ENCODE measurements at places on chromosomes 4 and X.

DNA sequence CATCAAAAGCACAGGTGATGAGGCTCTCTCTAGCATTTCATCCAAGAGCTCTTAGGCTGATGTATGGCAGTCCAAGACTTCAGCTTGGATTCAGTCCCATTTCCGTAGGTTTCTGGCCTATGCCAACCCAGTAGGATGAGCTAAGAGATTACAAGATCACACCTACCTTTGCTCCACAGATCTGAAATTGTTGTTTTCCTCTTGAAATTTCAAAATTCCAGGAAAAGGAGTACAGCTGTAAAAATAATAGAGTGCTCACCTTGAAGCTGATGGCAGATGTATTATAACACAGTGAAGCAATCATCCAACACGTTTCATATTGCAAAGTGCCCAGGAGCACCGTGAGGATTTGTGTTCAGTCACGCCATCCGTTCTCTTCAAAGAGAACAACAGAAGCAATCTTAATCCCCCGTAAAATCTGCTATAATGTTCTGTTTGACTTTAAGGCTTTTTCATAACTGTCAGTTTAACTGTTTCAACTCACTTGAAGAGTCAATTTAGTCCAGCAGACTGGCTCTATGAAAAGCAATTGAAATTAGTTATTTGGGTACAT lies 137.5 kb downstream of the CPE start:
- DNase-seq = no peak

GRCh38 chr4:66032571-66032970 lies 362.3 kb upstream of the EPHA5 start:
- DNase-seq = no peak

GRCh38 chr4:42478946-42479345 lies 81.7 kb downstream of the SHISA3 start:
- DNase-seq = no peak

DNA sequence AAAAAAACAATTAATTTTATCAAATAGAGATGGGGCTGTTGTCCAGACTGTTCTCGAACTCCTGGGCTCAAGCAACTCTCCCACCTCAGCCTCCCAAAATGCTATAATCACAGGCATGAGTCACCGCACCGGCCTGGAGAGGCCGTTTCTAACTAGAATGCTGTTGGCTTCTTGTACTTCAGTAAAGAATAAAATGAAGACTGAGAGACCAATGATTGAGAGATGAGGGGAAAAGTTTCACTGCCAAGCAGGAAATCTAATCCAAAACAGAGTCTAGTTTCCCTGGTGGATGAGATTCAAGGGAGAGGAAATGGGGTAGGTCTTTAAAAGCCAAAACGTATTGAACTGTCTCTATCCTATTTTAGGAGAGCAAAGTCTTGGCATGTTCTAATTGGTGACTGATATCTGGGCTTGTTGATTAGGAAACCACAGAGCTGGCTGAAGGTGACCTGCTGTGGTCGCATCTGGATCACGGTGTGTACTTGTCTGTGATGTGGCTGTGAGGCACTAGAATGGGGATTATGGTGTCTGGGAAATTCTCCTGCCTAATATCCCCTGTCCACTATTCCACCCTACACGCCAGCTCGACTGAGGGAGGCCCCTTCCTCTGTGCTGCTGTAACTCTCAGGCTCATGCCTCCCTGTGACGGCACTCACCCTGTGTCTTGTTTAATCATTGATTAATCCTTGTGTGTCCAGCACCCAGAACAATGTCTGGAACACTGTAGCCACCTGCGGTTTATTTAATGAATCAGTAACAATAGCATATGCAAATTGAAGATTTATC lies 15.0 kb upstream of the TRIM2 start:
- no peak for DNase-seq

DNA sequence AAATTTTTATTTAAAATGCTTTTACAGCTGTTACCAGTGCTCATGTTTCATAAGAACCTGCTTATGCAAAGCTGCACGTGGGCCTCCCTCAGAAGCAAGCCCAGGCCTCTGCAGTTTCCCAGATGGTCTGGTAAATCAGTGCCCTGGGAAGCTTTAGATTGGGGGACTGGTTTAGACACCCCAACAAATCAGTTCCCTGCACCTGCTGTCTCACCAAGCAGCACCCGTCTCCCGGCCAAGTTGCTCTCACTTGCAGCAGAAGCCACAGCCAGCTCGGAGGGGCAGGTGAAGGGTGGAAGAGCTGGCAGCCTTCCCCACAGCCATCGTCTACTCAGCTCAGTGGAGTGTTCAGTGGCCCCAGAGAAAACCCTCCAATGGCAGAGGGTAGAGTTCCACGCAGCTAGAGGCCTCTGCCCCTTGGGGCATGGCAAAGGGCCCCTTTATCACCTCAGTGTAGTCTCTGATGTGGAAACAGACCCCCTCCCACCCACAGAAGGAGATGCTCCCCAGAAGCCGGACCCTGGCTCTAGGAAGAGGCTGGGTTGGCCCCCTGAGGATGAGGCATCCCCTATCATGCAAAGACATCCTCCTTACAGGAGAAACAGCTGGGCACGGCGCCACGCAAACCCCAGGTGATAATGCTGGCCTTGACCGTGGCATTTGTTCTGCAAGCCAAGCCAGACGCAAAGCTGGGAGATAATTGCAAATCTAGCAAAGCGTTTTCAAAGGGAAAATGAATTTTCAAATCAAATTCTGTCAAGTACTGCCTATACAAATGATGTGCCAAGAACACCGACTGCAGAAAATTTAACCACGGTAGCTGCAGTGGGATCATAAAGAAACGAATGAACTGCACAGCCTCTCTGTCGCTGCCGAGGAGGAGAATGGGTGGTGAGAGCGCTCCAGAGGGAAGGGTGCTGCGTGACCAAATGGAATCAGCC lies 51.9 kb downstream of the ZFYVE28 start:
- DNase-seq = no peak

DNA sequence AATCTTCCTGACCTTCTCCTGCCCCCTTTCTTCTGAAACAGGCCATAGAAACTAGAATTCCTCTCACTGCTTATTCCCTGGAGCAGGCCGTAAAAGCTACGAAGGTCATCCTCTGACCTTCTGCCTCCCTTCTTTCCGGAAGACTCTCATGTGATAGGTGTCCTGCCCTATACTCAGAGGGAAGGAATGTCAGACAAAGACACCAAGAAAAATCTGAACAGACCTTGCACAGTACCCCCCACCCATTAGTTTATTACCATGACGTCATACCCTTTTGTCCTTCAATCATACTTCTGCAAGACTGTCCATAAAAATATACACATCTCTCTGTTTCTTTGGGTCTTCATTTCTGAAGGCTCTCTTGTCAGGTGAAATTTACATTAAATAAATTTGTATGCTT lies 1523.9 kb downstream of the RPA4 start:
- DNase-seq = no peak

DNA sequence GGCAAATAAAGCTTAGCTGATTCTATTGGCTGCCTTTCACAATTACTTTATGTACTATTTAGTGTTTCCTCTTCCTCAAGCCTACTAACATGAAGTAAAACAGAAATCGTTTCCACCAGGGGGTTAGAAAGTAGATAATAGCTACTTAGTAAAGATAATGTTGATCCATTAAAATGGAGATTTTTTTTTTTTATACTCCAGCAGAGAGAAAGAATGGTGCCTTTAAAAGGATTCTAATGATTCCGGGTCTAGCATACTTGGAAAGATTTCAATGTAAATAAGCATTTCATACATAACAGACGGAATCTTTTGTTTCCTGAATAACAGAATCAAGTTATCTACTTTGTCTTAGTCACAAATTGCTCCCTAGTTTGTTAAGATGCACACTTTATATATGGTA lies 37.1 kb downstream of the GK start:
- DNase-seq = no peak

GRCh38 chrX:41616935-41617334 lies 71.8 kb upstream of the GPR34 start:
- no peak for DNase-seq

GRCh38 chr4:90745176-90745575 lies 618.0 kb downstream of the CCSER1 start:
- no peak for DNase-seq

DNA sequence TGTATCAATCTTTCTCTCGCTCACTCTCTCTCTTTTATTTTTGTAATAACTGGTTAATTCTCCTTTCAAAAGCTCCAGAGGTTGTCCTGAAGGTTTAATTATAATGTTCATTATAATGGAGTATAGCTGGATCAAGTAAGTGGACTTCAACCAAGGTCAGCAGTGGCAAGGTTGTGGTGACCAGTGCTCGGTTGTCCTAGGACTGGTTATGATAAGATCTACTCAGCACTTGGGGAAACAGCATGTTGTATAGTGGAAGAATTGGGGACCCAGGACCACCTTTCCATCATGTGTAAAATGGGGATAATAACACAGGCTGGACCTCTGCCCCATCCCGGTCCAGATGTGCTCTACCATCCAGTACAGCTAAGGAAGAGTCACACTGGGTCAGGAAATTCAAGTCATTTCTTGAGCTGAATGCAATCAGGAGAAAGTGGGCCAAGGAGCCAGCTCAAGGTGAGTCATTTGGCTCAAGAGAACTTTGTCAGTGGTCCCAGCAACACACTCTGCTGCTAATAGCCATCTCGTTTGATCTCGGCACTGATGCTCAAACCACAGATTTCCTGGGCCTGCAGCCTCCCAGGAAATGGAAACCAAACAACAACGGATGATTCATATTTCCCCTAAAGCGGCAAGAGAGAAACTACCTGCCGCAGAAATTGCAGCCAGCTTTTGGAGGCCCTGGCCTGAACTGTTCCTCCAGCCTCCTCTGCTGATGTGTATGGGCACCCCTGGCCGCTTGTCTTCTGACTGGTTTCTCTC lies 123.6 kb upstream of the RBPJ start:
- DNase-seq = peak; percentile 71

DNA sequence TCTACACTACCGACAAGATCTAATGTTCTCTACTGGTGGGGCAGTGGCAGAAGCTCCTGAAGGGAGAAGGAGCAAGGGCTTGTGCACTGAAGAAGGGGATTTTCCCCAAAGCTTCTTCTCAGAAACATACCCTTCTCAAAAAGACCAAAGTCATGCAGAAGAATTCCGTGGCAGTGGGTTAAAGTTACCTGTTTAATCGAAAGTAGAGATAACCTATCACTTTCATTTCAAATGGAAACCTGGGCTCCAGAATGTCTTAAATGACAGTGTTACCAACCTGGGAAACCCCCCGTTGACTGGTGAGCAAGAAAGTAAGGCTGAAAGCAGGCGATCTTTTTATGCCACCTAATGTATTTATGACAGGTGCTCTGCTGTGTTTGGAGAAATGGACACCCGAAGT lies 92.5 kb upstream of the TEX13D start:
- DNase-seq = no peak

GRCh38 chr4:42658261-42658660 lies 1.4 kb upstream of the ATP8A1 start:
- DNase-seq = no peak

GRCh38 chr4:2823301-2823670 lies 20.4 kb upstream of the ADD1 start:
- DNase-seq = no peak

DNA sequence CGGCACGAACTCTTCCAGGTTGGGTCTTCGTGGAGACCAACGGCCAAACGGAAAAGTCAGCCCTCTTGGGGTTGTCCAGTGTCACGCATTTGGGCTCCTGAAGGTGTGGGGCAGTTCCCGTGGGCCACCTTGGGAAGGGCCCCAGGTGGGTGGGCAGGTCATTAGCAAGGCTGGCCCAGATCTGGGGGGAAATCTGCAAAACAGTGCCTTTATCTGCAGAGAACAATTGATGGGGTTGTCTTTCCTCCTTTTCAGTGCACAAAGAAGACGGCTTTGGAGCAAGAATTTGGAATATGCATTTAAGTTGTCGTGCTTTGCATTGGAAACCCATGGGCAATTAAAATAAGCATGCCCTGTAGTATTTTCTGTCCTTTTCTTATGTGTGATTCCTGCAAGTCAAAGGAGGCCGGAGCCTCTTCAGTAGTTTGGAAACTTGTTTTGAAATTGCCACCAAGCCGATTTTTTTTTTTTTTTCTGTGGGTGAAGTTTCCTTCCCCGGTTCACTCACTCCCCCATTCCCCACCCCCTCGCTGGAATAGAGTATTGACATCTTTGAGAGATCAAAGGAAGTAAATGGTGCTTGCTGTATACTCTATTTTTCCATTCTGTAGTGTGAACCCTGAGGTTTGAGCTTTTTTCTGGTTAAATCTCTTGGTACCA lies 9.8 kb downstream of the ZIC3 start:
- DNase-seq = no peak

DNA sequence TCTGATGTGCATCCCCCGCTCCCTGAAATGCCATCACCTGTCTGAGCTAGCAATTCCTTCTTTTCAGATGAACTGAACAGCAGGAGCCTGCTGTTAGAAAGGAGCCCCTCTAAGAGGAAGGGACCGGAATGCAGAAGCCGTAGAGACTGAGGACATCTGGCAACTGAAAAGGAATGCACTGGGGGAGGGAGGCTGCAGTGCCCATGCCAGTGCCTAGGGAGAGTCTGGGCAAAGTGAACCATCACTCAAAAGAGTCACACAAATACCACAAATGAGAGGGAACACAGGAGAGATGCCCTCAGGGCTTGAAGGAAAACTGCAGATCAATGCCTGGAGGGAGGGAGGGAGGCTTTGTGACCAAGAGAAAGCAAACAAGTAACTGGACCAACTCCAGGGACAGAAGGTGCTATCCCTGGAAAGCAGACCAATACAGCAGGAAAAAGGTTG lies 93.9 kb upstream of the CBR4 start:
- DNase-seq = no peak

GRCh38 chrX:54198262-54198661 lies 15.2 kb upstream of the FAM120C start:
- DNase-seq = no peak

GRCh38 chr4:104941661-104942062 lies 205.0 kb upstream of the TET2 start:
- no peak for DNase-seq

- DNase-seq = no peak
Observed at GRCh38 chrX:133229361-133229760, 11.2 kb upstream of the TFDP3 start.

GRCh38 chr4:31193521-31193920 lies 473.4 kb downstream of the PCDH7 start:
- DNase-seq = no peak

GRCh38 chr4:100081491-100081890 lies 108.8 kb downstream of the DDIT4L start:
- DNase-seq = no peak

DNA sequence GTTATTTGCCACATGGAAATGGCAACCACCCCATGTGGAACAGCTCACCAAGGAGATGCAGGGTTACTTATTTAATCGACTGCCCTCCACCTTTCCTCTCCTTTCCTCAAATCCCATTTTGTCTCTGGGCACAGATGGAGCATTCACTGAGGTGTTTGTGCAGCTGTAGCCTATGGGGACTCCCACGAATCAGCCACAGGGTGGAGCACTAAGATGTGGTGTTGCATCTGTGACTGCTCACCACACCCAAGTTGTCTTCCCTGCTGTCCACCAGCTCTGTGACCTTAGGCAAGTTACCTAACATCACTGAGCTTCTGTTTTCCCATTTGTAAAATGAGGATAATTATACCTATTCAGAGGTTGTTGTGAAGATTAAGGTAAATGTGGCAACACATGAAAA lies 252.4 kb upstream of the CPEB2 start:
- peak; percentile 33 for DNase-seq

DNA sequence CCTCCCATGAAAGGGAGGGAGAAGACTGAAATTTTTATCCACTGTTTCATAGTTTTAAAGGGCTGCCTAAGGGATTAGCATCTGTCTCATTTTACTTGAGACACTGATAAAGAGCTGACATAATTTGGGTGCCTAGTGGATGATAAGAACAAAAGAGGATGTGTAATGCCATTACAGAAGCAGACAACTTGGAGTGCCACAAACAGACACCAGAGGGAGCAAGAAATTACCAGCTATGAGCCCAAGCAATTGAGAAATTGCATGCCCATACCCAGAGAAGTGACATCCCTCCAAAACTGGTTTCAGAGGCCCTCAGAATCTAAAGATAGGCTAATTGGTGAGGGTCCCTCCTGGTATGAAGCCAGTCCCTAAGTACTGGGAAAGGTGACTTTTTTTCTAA lies 38.5 kb upstream of the POU3F4 start:
- peak; percentile 2 for DNase-seq

Data from AG20443 (cell line).